ENCODE measurements at places on chromosomes 16 and 17.
A peak's percentile ranks its signal among the peaks of the same experiment; 100 is the strongest.

GRCh38 chr17:82837586-82838320, 2.1 kb downstream of the ZNF750 start:
- DNase-seq: no peak

GRCh38 chr16:26058326-26058725, 366.6 kb downstream of the HS3ST4 start:
- no peak for DNase-seq

- no peak for DNase-seq
Measured at GRCh38 chr16:68246666-68247065, 1.5 kb downstream of the PLA2G15 start.

DNA sequence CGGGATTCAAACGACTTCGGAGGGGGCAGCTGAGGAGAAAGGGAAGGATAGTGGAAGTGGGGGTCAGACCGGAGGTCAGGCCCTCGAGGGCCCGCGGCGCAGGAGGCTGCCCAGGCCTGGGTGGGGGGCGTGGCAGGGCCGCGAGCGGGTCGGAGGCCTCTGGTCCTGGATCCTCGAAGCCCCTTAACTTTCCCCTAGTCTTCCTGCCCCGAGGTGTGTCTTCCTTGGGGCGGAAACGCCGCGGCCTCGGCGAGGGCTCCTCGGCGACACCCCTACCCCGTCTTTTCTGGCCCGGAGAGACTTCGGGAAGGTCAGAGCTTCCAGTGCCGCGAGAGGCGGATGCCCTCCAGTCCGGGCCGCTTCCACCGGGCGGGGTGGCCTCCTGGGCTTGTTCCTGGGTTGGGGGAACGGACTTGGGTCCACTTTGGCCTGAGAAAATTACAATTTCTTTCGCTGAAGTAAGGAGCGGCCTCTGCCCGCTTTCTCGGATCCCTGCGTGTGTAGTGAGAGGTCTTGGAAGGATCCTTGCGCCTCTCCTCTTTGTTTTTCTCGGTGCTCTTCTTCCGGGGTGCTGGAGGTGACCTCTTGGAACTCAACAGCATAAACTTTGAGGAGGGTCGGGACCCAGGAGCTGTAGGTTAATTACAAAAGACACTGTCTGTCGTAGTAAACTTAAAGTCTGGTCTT, 491 bp downstream of the IST1 start:
- DNase-seq: no peak

GRCh38 chr17:81252326-81252986, 13.3 kb downstream of the NDUFAF8 start:
- DNase-seq: no peak

GRCh38 chr17:29195465-29196081, 15.4 kb upstream of the MYO18A start:
- DNase-seq: no peak

GRCh38 chr17:57357392-57357784, 101.1 kb downstream of the MSI2 start:
- no peak for DNase-seq

GRCh38 chr17:52546990-52547389, 388.5 kb upstream of the CA10 start:
- DNase-seq: no peak

DNA sequence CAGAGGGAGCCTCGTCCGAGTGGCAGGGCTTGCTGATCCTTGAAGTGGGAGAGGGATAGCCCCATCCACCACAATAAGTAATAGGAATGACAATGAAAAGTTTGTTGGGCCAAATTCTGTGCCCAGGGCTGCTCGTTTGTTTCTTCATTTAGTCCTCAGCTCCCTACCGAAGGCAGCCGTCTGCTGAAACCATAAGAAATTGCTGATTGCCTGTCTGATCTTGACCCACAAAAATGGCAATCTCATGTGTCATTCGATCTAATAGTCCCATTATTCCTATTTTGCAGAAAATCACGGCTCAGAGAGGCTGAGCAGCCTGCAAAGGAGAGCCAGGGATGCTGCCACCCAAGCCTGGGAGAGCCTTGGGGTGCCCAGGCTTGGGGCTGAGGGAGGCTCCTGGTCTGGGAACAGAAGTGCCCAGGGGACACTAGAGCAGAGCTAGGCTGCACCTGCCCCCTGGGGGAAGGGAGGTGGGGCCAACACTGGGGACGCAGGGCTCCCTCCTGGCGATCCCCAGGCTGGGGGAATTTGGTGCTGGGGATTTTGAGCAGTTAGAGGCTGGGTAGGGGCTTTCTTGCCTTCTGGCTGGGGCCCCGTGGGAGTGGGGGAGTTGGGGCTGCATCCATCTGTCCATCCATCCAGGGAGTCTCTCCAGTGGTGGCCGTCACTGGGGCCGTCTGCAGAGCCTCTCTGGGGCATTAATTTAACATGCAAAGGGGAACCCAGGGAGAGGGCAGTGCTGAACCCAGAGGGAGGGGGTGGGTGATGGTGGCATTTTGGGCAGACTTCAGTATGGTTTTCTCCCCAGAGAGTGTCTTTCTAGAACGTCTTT, 53.5 kb downstream of the SOCS1 start:
- DNase-seq: no peak

DNA sequence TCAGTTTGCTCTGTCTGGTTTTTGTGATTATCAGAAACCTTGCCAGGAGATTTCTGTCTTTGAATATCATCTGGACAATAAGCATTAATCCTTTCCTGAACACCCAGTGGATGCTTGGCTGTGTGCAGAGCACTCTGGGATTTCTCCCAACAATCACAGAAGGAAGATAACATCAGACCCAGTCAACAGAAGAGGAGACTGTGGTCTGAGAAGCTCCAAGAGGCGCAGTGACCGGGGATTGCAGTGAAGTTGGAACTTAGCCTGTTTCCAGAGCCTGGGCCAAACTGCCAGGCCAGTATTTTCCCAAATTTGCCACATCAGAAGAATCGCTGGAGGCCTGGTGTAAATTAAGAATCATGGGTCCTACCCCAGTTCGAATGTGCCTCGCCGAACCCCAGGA, 264.7 kb downstream of the C16orf95 start:
- no peak for DNase-seq

- no peak for DNase-seq
Measured at GRCh38 chr16:86740906-86741799, 162.8 kb downstream of the FOXL1 start.

DNA sequence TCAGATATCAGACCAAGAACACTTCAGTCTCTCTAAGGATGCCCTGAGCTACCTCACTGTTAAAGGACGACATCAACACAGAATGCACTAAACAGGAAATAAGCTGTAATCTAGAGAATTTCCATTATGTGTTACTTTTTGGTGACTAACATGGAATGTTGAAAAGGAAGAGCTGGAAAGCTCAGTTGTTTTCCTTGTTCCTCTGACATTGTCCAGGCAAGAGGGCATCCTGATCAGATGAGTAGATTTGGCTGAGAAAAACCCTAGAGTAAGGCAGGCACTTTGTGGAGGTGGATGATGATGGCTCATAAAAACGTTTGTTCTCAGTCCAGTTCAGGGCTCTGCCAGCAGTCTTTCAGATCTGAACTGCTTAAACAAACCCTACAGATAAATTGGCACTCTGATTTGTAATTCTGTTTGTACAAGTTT, 34.0 kb downstream of the DGKE start:
- no peak for DNase-seq

GRCh38 chr16:66474750-66475199, 47.7 kb downstream of the BEAN1 start:
- peak; percentile 26 for DNase-seq

DNA sequence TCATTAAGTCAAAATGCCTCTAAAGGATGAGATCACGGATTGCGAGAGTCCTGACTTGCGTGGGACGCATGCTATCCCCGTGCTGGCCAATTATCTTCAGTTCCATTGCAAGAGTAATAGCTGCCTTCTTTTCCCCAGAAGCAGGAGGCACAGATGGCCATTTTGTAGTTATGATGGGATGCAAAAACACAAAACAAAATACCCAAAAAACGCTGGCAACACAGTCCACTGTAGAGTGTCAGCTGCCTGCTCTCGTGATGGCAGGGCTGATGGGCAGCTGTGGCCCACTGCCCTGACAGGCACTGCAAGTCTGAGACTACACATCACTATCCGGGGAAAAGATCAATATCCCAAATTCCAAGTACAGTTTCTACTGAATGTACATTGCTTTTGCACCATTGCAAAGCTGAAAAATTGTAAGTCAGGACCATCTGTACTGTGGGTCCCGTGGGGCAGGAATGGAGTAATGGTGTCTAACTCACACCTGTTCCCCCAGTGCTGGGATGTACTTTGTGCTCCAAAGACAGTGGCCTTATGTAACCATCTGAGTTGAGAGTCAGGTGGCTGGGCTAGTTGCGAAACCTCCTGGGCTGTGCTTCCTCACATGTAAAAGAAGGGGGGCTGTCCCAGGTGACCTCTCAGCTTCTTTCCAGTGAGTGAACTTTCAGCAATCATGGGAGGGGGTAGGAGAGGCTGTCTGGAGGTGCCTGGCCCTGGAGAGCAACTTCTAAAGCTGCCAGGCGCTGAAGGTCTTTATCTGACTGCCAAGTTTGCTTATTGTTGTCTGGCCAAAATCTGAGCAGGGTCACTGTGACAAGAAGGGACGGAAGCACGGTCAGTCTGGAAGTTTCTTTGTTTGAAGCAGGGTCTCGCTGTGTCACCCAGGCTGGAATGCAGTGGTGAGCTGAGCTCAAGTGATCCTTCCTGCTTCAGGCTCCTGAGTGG, 4.7 kb downstream of the SLC47A1 start:
- DNase-seq: no peak

DNA sequence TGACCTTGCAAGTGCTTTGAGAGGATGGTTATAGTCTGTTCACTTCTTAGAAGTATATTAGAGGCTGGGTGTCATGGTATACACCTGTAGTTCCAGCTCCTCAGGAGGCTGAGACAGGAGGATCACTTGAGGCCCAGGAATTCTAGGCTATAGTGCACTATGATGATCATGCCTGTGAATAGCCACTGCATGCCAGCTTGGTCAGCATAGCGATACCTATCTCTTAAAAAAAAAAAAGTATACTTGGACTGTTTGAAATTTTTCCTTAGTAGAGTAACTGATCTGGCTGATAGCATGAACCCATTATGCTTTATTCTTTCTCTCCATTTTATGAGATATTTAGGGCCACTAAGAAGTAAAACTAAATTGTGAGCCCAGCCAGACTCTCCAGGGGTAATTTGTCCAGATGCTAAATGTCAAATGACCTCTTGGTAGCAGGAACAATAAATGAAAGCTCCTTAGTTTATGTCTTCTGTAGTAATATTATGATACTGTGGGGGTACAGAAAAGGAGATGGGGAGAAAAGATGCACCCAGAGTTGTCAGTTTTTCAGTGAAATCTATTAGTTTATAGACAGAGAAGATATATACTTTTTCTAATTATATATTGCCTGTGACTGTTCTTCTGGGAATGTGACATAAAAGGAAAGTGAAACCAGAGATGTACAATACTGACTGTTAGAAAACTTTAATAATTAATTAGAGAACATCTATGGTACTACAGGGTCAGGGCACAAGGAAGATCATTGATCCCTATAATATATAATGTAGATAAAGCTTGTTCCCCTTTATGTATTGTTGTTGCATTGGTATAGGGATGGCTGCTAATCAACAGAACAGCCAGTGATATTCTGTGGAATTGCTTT, 335.3 kb upstream of the TBX2 start:
- DNase-seq: no peak

GRCh38 chr17:10698096-10698818, 863 bp downstream of the ADPRM start:
- DNase-seq: no peak

- no peak for DNase-seq
Measured at GRCh38 chr17:60188759-60189158, 39.0 kb downstream of the CA4 start.

DNA sequence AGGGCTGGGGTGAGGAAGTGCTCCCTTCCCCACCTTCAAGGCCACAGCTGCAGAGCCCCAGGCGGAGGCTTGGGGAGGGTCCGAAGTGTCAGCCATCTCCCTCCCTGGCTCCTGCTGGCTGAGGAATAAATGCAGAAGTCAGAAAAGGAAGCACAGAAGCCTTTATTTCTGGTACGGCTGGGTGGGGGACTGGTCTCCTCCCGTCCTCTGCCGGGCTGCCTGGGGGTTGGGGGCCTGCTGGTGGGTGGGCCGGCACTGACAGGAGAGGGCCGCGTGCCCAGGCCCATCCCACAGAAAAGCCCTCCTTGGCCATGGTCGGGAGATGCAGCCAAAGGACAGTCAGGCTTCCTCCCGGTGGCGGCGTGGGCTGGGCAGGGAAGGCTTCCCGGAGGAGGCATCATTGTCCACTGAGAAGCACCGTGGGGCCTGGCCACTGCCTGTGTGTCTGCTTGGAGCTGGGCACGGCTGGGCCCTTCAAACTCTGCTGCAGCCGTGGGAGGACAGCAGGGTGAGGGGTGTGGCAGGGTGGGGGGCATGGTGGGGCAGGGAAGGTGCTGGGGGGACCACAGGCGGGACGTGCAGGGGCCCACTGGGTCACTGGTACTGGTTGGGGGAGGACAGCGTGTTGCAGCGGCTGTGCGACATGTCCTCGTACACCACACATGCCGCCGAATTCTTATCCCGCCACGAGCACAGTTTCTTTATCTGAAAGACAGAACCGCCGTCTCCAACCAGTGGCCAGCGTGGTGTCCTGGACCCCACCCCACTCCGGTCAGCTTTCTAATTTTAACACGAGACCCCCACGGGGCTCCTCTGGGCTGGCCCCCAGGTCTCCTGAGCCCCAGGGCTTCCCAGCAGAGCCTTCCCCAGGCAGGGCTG, 2.4 kb downstream of the CD7 start:
- DNase-seq: no peak

GRCh38 chr16:27321013-27321915, 7.5 kb downstream of the IL4R start:
- DNase-seq: no peak

- no peak for DNase-seq
Measured at GRCh38 chr16:11552440-11552839, 34.3 kb downstream of the LITAF start.

DNA sequence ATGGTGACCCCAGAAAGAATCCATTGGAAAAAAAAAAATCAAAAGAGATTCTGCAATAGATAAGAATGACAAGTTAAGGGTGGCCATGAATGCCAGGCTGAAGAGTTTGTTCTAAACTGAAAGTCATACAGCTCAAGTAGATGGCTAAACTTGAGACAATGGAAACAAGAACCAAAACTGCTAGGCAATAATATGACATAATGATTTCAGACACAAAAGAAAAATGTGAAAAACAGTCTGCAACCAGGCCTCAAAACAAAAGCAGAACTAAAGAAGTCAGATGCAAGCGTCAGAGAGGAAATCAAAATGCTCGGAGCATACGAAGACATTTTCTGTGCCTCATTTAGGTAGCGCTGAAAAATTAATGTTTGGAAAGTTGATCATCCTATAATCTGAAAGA, 54.4 kb upstream of the YPEL2 start:
- no peak for DNase-seq

GRCh38 chr17:72338847-72339790, 218.3 kb downstream of the SOX9 start:
- DNase-seq: no peak

- no peak for DNase-seq
Measured at GRCh38 chr16:54479546-54479945, 193.0 kb upstream of the IRX3 start.
